HT1080 (cell line): ENCODE measurements at places on chromosomes 4 and X.
A peak's percentile ranks its signal among the peaks of the same experiment; 100 is the strongest.

- DNase-seq: no peak
These were observed 207.8 kb downstream of the ADGRL3 start for GRCh38 chr4:61407642-61408618.

DNA sequence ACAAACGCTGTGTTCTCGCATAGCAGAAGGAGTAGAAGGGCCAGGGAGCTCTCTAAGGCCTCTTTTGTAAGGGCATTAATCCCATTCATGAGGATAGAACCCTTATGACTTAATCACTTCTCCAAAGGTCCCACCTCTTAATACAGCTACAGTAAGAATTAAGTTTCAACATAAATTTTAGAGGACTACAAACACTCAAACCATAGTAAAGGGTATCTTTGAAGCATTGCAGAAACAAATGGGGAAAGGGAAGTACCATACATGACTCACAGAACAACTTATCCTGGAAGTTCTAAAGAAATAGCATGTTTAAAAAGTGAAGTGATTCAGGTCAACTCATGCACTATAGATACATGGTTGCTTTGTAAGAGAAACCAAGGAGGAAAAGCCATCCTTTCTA lies 680.8 kb downstream of the RPA4 start:
- no peak for DNase-seq

- DNase-seq: peak; percentile 57
These were observed 254.5 kb upstream of the RPS6KA3 start for GRCh38 chrX:20521222-20521621.

GRCh38 chr4:118883861-118884260 lies 4.8 kb upstream of the SYNPO2 start:
- DNase-seq: no peak

GRCh38 chr4:21992330-21992729 lies 43.8 kb upstream of the KCNIP4 start:
- no peak for DNase-seq

- DNase-seq: no peak
These were observed 436.2 kb downstream of the TLL1 start for GRCh38 chr4:166309286-166309685.

DNA sequence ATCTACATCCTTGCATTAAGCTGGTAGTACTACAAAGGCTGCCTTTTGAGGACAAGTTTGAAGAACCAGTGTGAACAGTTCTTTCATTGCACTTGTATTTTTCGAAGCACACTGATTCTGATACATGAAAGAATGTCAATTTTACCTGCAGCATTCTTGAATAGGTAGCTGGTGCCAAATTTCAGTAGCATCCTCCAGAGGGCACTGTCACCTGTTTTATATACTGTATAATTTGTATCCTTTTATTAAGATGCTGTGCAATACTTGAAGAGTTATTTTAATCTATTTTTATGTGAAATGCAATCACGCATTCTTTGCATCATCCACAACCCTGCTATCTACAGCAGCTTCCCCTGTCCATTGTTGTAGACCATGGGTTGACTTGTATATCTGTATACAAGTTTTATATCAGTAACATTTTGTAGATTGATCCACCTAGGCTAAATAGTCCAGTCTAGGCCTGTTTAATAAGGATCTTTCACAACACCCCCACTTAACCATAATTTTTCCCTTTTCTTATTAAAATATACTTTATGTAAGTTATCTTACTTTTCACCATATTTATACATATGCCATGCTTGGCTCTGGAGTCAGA lies 325.7 kb downstream of the PCDH7 start:
- peak; percentile 11 for DNase-seq

- no peak for DNase-seq
These were observed 26.9 kb upstream of the AMOT start for GRCh38 chrX:112867570-112867969.

GRCh38 chrX:3638280-3638873 lies 75.1 kb downstream of the PRKX start:
- no peak for DNase-seq

GRCh38 chr4:140213749-140214148 lies 59.8 kb upstream of the MAML3 start:
- peak; percentile 69 for DNase-seq

- no peak for DNase-seq
These were observed 15.7 kb downstream of the ADGRA3 start for GRCh38 chr4:22500128-22500611.

- DNase-seq: peak; percentile 82
These were observed 88.4 kb downstream of the WDFY3 start for GRCh38 chr4:84878090-84878489.

GRCh38 chr4:54548098-54548620 lies 109.6 kb upstream of the KIT start:
- DNase-seq: no peak

DNA sequence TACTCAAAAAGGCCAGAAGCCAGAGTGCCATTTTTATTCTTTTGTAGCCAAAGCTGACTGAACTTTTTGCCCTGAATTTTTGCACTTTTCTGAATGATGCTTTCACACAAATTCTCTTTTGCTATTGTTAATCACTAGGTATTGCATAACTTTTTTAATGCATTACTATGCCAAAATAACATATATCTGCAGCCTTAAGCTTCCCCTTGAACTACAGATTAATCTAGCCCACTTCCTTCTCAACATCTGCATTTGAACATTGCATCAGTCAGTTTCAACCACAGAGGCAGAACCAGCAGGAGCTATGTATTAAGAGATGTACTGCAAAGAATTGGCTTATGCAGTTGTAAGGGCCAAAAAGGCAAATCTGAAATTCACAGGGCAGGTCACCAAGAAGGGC lies 197.6 kb upstream of the GYPA start:
- DNase-seq: no peak

DNA sequence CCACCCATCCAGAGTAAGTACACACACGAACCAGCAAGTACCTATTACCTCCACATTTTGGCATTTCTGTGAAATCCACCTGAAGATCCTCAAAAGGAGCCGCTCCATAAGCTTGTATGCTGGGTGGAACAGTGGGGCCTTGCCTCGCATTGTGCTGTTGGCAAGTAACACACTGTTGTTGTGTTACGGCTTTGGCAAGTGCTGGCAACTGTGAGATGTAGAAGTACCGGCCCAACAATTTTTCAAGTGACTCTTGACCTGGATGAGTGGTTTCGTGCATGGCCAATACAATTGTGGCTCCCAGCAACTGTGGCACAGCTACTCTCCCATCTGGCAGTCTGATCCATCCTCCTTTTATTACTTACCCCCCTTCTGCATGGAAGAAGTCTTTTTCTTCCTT lies 128.7 kb downstream of the CCNB3 start:
- no peak for DNase-seq

- DNase-seq: peak; percentile 18
These were observed 462.2 kb upstream of the CPXCR1 start for GRCh38 chrX:88284844-88285243.
